ENCODE measurements at places on chromosomes 16 and 17. TPM values are rescaled to one million over a fixed set of nuclear protein-coding genes. Genes with fewer than 3 reads are reported as not detected.
A peak's percentile ranks its signal among the peaks of the same experiment; 100 is the strongest.

ABI3 gene
- polyA plus RNA-seq, result not detected

PTX4 gene
- not detected for polyA plus RNA-seq

LITAFD gene
- polyA plus RNA-seq, result not detected

CTRB2 gene
- not detected for polyA plus RNA-seq

CHST6 gene
- 0.65 TPM for polyA plus RNA-seq

RAB11FIP4 gene
- 2.6 TPM for polyA plus RNA-seq

SLC5A2 gene
- polyA plus RNA-seq, result 0.19 TPM

FBXO31 gene
- polyA plus RNA-seq, result 10.2 TPM

OR3A3 gene
- not detected for polyA plus RNA-seq

GRN gene
- polyA plus RNA-seq, result 290 TPM

SLC35G6 gene
- not detected for polyA plus RNA-seq

GRCh38 chr16:2031081-2031577, 4.4 kb downstream of the NHERF2 start:
- DNase-seq, result no peak

DNA sequence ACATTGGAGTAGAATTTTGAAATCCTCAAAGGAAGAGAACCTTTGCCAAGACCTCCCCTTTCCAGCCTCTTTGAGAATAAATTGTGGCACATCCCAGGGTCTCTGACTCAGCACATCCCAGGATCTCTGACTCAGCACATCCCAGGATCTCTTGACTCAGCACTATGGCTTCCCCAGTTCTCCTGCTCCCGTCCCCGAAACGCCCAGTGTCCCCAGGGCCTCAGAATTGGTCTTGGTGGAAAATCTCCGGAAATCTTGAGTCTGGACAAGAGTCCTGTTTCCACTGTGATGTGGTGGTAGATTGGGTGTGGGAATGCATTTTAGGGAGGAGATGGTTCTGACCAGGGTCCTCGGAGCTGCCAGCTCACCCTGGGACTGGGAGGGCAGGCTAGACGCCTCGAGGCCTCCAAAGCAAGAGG, 19.2 kb downstream of the PLXDC1 start:
- no peak for DNase-seq

GRCh38 chr17:45228763-45229539, 7.3 kb downstream of the FMNL1 start:
- peak; percentile 79 for DNase-seq

DNA sequence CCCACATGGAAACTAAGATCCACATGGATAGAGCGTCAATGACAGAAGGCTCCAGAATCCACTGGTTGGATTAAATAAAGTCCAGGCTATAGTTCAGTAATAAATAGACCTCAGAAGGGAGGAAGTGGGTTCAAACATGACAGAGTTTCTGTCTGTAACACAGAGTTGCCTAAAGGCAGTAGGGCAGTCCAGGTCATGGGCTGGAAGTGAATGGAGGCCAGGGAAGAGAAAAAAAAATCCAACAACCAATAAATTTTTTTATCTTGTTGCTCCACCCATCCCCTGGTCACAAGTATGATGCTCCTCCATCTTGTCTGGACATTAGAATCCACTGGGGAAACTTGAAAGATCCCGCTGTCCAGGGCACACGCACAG, 92.4 kb downstream of the RGS9 start:
- DNase-seq, result no peak

GRCh38 chr17:43601280-43602039, 55.3 kb upstream of the ETV4 start:
- DNase-seq, result no peak

DNA sequence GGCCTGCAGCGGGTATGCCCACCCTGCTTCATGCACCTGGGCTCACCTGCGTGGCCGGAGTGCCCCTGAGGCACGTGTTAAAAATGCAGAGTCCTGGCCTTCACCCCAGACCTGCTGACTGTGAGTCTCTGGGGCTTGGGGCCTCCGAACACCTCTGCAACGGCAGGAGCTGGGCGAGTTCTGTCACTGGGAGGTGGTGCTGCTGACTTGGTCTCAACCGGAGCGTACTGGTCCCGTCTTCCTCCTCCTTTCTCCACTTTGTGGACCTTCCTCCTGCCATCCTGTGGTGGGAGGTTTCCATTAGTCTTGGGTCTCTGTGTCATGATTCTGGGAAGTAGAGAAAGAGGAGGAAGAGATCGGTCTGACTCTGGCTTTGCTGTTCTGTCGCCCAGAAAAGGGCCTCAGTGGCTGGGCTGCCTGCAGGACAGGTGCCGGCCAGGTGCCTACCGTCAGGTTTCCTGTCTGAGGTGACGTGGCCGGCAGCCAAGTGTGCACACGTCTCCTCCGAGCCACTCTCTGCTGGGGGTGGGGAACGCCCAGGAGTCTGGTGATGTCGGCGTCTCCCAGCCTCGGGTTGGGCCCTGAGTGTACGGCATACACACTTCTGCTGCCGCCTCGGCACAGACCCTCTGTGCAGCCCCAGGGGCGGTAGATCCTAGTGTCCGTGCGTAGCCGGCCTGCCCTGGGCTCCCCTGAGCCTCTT, 6.9 kb downstream of the TSC2 start:
- no peak for DNase-seq

- DNase-seq, result no peak
Observed at GRCh38 chr16:88616320-88616719, 22.1 kb upstream of the IL17C start.

DNA sequence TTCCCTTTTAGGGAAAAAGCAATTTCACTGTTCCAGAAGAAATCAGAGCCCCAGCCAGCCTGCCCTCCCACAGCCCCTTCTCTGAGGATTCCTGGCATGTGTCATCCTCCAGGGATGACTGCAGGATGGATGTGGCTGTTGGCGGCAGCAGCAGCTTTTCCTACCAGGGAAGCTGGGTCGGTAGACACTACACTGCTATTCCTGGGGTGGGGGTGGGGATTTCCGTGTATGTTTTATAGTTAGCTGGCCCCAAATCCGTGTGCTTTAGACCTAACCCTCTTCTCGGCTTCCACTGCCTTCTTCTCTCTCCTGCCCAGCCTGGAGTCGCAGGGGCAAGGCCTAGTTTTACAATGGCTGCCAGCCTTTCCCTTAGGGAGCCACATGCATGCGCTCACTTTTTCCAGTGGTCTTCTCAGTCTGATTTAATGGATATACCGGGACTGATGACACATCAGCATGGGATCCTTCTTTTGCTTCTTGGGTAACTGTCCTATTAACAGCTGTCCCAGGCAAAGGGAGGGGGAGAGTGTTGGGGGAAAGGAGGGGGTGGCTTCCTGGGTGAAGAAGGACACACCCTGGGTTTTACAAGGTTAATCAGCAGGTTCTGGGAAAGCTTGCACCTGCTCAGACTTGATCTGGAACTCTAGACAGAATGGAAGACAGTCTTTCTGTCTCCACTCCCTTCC, 2.7 kb upstream of the NFE2L1 start:
- peak; percentile 87 for DNase-seq

DNA sequence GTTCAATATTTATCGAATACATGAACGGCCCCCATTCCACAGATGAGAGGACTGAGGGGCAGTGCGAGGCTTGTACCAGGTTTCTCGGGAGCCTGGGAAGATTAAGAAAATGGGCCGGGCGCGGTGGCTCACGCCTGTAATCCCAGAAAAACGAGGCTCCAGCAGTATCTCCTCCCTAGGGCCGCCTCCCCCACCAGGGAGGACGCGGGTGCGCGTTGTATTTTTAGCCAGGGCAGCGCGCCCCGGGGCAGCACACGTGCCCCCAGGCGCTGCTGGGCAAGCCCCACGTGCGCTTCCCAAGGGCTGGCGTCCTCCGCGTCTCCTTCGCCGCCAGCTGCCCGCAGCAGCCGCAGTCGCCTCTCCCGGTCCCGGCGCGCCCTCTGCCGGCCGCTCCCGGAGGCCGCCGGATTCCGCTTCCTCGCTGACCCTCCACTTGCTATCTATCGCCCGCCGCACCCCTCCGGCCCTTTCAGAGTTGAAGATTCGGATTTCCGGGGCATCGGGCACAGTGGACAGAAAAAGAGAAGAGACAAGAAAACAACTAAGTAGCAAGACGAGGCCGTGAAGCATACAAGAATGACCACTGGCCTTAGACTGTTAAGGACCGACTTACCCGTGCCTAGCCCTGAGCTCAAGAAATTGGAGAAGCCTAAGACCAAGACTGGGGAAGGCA, 1.9 kb upstream of the YBX2 start:
- peak; percentile 50 for DNase-seq

- no peak for DNase-seq
Observed at GRCh38 chr16:12258861-12259645, 282.5 kb downstream of the SNX29 start.

GRCh38 chr16:88979353-88980015, 2.5 kb upstream of the CBFA2T3 start:
- no peak for DNase-seq

DNA sequence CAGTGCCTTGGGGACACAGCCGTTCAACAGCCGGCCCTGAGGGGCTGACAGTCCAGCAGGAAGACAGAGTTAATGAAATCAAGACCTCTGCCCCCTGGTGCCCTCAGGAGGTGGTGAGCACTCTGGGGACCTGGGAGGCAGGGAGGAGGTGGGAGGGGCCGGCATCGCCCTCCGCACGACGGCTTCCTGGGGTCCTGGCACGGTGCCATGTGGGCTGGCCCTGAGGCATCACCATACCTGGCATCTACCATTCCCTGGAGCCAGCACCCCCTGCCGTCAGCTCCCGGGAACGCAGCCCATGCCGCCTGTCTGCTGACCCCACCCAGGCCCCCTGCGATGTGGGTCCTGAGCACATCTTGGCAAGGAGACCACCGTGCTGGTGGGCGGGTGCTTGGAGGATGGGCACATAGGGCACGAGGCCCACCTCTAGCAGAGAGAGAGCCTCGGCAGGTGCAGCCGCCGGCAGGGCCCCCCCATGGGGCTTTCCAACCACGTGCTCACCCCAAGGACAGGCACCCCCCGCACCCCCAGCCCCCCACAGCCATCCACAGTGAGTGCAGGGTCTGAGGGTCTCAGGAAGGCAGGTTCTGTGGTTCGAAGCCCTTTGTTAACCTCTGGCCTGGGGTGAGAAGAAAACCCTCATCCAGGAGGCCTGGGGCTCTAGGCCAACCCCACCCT, 52.5 kb downstream of the ZFPM1 start:
- no peak for DNase-seq

DNA sequence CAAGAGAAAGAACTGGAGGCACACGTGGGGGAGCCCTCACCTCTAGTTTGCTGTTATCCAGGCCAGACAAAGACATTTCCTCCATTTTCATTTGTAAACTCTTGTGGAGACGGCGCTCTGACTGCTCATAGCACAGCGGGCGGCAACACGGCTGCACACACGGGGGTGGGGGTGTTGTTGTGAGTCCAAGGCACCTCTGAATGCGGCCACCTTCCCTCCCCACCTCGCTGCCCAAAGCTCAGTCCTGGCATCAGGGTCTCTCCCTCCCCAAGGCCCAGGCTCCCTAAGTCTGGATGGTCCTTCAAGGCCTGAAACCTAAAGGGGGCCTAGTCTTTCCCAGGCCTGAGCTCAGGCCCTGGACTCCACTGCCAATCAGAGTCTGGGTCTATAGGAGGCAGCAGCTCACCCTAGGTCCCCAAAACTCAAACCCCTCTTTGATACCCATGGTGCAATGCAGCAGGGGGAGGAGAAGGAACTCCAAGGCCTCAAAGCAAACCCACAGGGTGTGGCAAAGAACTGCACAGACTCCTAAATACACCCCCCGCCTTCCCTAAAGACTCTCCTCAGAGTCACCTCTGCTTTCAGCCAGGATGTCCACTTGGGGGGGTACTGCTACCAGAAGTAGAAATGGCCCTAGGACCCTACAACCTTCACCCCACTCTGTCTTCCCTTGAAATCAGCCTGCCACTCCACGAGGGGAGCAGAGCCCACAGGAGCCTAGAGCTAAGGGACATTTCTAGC, 1.5 kb downstream of the ATXN7L3 start:
- DNase-seq, result no peak
